ENCODE measurements at places on chromosomes 7 and 10. TPM values are rescaled to one million over a fixed set of nuclear protein-coding genes. Genes with fewer than 3 reads are reported as not detected.

TRIM50 gene
- not detected for total RNA-seq

PMPCB gene
- 89.7 TPM for total RNA-seq

PLEKHS1 gene
- not detected for total RNA-seq

ASZ1 gene
- not detected for total RNA-seq

C10orf71 gene
- total RNA-seq, result not detected

CLDN4 gene
- total RNA-seq, result 0.34 TPM

LRRN3 gene
- total RNA-seq, result 24.0 TPM

CTTNBP2 gene
- not detected for total RNA-seq

LDB1 gene
- total RNA-seq, result 65.1 TPM

GPR85 gene
- not detected for total RNA-seq

CFAP69 gene
- total RNA-seq, result 0.79 TPM

CCL24 gene
- 0.46 TPM for total RNA-seq

PPP3CB gene
- total RNA-seq, result 42.6 TPM

PDZD7 gene
- total RNA-seq, result 0.12 TPM

TMEM213 gene
- not detected for total RNA-seq

STEAP4 gene
- not detected for total RNA-seq

CRHR2 gene
- not detected for total RNA-seq

LIPM gene
- not detected for total RNA-seq

CC2D2B gene
- total RNA-seq, result 0.22 TPM

ITPRID1 gene
- not detected for total RNA-seq

CTAGE4 gene
- 4.2 TPM for total RNA-seq

NKX6-2 gene
- total RNA-seq, result not detected

MAP3K8 gene
- total RNA-seq, result 41.1 TPM

CCDC186 gene
- 17.3 TPM for total RNA-seq

SRRM3 gene
- total RNA-seq, result not detected

All from activated T-cell treated with anti-CD3 and anti-CD28 coated beads, Interleukin-2, amount 50 U/mL, for 72 hours (primary cell).